ENCODE measurements at places on chromosomes 12 and 14.
A peak's percentile ranks its signal among the peaks of the same experiment; 100 is the strongest.

DNA sequence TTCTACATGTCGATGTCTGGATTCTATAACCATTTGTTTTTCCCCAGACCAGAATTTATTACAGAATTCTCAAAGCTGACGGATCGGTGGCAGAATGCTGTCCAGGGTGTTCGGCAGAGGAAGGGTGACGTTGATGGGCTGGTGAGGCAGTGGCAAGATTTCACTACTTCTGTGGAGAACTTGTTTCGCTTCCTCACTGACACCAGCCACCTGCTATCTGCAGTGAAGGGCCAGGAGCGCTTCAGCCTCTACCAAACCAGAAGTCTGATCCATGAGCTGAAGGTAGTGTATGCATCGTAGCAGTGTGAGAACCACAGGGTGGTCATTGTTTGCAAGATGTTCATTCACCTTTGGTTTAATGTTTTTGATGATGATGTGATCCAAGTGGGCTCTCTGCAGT is 124.0 kb downstream of the ESR2 start:
- no peak for DNase-seq

- no peak for DNase-seq
Observed at GRCh38 chr14:50210074-50210473, 21.3 kb downstream of the SOS2 start.

DNA sequence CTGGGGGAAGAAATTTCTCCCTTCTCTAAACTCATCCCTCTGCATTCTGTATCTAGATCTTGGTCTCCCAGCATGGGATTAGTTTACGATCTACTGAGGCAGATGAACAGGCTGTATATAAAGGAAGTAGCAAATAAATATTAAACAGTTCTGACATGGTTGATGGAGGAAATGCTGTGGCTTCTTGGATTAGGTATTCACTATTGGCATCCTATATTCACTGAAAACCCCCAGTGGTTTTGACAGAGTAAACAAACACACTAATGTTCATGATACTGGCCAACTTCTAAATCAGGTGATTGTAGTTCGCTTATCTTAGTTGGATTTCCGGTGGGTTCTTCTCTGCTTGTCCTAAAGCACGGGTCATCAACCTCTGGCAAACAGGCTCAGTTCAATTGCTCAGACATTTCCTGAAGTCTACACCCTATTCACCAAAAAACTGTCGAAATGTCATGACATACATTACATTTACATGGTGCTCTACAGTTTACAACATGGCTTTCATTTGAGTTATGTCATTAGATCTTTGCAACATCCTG is 433.9 kb downstream of the EGLN3 start:
- no peak for DNase-seq

GRCh38 chr12:51077930-51078329 is 5.5 kb downstream of the CSRNP2 start:
- no peak for DNase-seq

DNA sequence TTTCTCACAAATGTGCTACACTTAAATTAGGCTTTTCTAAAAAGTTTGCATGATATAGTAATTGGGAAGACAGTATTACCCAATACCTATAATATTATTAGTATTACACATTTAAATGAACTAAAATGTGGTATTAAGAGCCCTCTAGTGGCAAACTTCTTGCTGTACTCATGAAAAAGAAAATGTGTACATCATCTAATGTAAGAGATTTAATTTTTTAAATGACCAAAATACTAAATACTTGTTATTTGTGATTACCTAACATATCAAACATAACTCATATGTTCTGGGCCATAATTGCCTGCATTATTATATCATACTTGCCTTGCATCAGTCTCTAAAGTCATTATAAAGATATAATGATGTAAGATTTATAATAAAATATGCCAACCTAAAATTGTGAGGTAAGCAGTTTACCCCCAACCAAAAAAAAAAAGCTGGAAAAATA is 64.2 kb downstream of the DNAI7 start:
- no peak for DNase-seq

DNA sequence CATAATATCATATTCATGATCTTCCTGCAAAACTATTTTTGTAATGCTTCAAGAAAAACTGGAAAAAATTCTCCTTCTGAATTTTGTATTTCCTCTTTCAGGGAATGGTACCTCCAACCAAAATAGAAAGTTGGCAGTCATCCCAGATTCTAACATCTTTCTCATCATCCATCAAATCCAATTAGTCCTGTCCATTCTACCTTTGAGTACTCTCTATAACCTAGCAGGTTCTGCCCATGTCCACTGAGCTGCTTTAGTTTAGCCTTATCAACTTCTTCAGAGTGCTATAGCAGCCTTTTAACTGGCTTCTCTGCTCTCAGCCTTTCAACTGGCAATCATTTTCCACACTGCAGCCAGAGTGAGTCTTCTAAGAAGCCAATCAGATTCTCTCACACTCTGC is 236.2 kb downstream of the AKAP6 start:
- no peak for DNase-seq

DNA sequence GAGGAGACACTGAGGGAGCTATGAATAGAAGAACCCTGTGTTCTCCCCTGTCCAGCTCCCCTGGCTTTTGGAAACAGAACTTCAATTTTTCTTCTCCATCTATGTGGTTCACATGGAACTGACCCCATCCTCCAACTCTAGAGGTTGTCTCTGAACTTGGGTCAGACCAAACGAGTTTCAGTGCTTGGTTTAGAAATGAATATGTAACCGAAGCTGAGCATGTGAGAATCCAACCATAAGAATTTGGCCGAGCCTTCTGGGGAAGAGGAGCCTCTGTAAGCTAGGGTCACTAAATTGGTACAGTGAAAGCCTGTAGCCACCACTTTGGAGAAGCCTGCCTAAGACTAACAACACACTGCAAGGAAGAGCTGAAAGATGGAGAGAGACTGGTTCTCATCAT is 464.4 kb downstream of the ZFP36L1 start:
- no peak for DNase-seq

DNA sequence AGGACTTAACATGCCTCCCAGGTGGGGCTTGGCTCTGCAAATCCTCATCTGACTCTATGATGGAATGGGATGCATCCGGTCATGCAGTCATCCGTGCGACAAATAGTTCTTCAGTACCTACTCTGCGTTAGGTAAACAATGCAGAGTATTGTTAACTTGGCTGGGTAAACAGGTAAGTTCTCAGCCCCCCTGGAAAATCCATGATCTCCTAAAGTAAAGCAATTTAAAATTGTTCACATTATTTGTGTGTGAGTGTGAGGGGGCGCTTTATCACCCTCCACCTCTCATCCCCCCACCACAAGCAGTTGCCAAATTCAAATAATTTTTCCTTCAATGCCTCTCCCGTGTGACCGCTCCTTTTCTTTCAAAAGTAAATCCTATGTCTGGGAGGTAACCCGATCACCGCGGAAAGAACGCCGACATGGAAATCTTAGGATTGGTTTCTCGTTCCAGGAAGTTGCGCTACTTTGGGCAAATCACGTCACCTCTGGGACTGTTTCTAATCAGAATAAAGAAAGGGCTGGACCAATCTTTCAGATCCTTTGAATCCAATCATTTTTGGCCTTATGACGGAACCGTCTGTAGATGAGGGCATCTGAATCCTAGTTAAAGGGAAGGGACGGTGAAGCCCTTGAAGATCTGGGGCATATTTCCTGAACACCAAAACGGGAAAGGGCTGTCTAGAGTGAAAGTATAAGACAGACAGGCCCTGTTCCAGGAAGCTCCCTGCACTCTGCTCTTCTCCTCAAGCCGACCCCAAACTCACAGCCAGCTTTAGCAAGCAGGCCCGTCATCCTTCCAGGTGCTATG is 44.0 kb upstream of the SINHCAF start:
- no peak for DNase-seq

- no peak for DNase-seq
Observed at GRCh38 chr14:33799705-33800570, 150.9 kb downstream of the EGLN3 start.

GRCh38 chr14:77225892-77226557 is 44.4 kb downstream of the TMEM63C start:
- no peak for DNase-seq

DNA sequence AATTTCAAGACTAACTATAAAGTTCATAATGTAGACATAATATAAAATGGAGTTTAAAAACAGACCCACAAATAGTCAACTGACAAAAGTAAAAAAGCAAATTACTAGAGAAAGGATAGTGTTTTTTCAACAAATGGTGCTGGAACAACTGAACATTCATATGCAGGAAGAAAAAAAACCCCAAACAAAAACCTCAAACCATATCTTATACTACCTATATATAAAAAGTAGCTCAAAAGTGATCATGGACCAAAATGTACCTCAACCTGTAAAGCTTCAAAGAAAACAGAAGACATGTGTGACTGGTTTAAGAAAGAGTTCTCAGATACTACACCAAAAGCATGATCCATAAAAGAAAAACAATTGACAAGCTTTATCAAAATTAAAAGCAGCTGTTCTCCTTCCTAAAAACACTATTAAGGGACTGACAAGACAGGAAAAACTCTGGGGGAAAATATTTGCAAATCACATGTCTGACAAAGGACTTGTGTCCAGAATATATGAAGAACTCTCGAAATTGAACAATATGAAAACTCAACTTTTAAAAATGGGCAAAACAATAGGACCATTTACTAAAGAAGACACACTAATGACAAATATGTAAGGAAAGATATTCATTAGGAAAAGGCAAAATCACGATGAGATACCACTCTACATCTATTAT is 22.7 kb upstream of the ARID4A start:
- DNase-seq, result no peak

GRCh38 chr12:51874000-51874399 is 13.9 kb upstream of the ANKRD33 start:
- DNase-seq, result peak; percentile 89
